NCI-H69 (cell line): ENCODE measurements at places on chromosomes 11 and 22.

- DNase-seq: no peak
These were observed 77.5 kb downstream of the BLID start for GRCh38 chr11:122038543-122038942.

GRCh38 chr22:22590136-22590891 is 31.2 kb upstream of the PRAME start:
- no peak for DNase-seq

- no peak for DNase-seq
These were observed 69.2 kb upstream of the OLFML1 start for GRCh38 chr11:7416080-7416479.

- DNase-seq: no peak
These were observed 12.0 kb downstream of the FAM111A start for GRCh38 chr11:59154610-59155009.

- DNase-seq: no peak
These were observed 21.3 kb downstream of the CAPRIN1 start for GRCh38 chr11:34072832-34073231.

- no peak for DNase-seq
These were observed 2.3 kb downstream of the POLR2L start for GRCh38 chr11:839875-840617.

DNA sequence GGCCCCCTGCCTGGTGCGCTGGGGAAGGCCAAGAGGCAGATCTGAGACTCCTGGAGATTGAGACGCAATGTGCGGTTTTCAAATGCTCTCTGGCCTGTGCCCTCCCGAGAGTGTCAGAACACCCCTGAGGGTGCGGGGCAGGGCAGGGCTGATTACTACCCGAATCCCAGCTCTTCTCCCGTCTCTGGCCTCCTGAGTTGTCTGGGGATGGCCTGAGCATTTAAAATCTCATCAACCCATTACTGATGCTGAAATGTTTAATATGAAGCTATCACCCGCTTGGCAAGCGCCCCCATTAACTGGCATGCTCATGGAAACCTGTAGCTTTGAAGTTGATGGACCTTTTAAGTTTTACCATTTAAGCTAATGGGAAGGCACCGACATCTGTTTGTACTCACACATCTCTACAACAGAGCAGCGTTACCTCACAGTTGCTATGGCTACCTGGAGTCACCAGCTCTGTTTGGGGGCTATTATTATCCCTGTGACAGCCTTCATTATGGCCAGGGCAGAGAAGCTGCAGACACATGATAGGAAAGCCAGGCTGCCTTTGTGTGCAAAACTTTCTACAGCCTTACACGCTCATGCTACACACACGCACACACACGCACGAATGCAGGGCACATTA is 3.6 kb upstream of the MB start:
- DNase-seq: peak; percentile 93

DNA sequence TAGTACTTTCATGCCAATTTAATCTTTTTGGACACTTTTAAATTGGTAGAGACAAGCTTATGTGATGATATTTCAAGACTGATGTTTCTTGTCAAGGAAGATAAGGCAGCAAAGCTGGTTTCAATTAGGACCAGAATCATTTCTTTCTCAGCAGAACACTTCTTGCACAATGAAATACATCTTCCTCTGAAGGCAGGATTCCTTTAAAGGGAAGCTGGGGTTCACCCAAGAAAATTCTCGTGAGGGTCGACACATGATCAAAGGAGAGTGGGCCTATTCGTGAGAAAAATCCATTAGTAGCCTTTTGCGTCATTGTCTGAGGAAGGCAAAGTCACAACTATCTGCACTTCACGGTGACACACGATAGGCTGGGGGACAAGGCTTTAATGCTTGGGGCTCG is 17.6 kb downstream of the TTC12 start:
- DNase-seq: no peak
